NCI-H2107 (cell line): ENCODE measurements at places on chromosomes 3 and 15.

DNA sequence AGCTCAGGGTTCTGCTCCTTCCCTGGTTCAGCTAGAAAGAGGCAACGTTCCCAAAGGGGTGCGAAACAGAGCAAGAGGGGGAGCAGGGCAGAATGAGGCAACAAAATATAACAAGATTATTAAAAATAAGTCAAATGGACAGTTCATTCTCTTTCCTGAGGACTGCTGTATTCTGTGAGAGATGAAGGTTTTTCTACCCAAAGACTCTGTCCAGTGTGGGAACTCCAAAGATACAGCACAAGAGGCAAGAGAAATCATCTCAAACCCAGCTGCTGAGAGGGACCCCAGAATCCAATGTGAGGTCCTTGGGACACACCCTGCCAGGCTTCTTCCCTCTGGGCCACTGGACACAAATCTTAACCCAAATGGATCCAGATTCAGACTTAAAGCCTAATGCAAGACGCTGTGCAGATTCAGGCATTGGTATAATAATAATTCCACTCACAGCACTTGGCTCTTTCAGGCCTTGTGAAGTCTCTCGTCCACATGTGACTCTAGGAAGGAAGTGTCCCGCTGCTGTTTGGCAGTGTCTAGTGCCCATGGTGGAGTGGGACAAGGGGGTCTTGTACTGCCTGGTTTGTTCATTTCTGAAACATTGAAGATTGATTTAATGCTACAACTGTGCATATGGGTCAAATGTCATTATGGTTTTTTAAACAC, 14.5 kb upstream of the ARHGAP31 start:
- no peak for DNase-seq

DNA sequence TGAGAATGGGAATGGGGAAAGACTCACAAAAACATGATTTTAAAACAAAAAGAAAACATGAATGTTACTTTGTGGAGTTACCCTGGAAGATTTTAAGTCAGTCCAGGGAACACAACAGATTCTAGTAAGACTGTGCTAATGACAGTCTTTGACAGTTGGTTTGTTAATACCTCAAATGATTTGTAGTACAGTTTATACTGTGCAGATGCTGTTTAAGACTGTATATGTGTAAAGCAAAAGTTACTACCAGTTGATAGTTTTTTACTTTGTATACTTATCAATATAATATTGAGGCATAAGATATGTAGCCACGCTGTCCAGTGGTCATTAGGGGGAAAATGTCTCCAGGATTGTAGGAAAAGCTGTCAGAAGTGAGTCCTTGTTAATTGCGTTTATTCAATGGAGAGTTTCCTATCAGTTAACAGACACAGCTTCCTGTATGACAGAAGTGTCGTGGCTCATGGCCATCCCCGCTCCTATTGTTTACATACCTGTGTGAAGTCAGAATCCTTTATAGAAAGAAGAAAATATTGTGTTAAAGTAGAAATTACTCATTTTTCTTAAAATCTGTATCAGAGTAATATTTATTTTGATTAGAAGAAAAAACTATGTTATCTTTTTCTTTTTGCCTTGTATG, 36.0 kb downstream of the NKIRAS1 start:
- DNase-seq = no peak

GRCh38 chr3:64551697-64552096, 136.1 kb downstream of the ADAMTS9 start:
- no peak for DNase-seq

DNA sequence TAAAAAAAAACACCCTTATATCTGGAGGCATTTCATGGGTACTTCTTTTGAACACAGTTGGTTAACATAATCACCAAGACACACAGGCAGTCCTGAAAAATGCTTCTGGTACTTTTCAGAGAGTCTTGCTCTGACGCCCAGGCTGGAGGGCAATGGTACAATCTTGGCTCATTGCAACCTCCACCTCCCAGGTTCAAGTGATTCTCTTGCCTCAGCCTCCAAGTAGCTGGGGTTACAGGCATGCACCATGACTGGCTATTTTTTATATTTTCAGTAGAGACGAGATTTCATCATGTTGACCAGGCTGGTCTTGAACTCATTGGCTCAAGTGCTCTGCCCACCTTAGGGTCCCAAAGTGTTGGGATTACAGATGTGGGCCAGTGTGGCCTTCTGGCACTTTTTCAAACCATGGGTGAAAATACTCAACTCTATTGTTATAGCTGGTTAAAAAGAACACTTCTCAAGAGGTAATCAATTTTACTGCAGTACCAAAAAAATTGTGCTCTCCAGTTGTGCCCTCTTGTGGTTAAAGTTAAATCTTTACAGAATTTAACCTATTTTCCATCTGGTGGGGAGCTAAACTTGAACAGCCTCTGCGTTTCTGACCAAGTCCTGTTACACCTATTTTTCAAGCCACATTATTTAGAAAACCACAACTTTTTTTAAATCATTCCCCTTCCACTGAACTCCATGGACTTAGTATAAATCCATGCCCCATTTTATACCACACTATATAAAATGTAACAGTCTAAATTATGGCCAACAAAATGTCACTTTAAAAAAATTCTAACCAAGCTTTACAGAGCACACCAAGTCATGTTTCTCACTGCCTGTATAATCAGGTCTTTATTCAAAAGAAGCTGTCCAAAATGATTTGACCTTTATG, 1.2 kb upstream of the SNAPC5 start:
- no peak for DNase-seq

GRCh38 chr3:152710549-152710948, 124.4 kb upstream of the P2RY1 start:
- no peak for DNase-seq

GRCh38 chr15:78353093-78353492, 12.9 kb downstream of the CRABP1 start:
- DNase-seq = no peak

- no peak for DNase-seq
These were observed 62.6 kb upstream of the ETV5 start for GRCh38 chr3:186171521-186171920.

GRCh38 chr15:45473068-45473467, 49.5 kb downstream of the SLC30A4 start:
- no peak for DNase-seq

DNA sequence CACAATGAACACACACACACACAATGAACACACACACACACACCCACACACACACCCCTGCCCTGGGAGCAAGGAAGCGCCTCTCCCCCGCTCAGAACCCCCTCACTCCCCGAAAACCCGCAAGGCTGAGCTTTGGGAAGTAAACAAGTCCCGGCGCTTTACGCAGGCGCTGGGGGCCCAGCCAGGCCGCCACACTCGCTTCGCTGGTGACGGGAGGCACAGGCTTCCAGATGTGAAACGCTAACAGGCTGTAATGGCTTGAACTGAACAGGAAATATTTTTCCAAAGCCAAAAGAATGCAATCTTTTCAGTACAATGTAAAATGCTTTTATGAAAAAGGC, 122.7 kb upstream of the IGF1R start:
- DNase-seq = no peak

- no peak for DNase-seq
These were observed 200.7 kb downstream of the RPLP1 start for GRCh38 chr15:69653306-69653705.

GRCh38 chr3:182078316-182078715, 366.6 kb downstream of the SOX2 start:
- DNase-seq = no peak

GRCh38 chr15:71249986-71250385, 134.7 kb downstream of the THSD4 start:
- no peak for DNase-seq

DNA sequence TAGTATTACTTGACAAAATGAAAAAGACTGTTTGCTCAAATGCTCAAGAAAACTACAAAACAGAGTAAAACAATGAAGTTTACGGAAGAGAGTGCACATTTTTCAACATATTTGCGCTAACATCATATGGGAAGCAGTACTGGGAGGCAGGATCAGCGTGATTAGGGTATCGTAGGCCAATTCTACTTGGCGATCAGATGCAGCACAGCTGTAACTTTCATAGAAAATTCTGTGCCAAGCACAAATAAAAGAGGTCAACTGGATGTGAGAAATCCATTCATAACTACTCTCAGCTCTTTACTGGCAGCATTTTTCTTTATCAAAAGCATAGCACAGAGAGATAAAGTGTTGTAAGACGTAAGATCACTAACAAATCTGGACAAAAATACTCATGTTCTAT, 1196.3 kb upstream of the GBE1 start:
- no peak for DNase-seq
